HepG2 (cell line): ENCODE measurements at places on chromosomes 7 and 10.

DNA sequence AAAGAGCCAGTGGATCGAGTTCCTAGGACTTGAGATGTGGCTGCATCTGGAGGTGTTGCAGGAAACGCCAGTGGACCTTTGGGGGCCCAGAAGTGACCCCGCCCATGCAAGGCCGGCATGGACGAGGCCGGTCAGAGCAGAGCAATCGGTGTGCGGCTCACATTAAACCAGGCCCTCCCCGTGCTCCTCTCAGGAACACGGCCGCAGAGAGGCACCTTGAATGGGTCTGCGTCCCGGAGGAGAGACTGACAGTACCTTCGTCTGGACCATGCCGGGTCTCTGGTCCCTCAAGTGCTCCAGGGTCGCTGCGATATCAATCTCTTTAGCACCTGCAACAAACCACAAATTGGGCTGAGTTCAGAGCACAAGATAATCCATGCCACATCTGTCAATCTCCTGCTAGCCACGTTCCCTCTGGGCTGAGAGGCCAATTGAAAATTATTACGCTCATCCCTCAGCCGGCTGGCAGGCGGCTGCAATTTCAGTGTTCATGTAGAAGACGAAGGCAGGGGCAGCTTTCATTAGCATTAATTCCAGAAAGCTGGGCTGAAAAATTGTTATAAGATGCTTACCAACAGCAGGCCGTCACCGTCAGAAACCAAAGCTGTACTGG, 212.0 kb downstream of the DNAJB6 start:
- DNase-seq: no peak

DNA sequence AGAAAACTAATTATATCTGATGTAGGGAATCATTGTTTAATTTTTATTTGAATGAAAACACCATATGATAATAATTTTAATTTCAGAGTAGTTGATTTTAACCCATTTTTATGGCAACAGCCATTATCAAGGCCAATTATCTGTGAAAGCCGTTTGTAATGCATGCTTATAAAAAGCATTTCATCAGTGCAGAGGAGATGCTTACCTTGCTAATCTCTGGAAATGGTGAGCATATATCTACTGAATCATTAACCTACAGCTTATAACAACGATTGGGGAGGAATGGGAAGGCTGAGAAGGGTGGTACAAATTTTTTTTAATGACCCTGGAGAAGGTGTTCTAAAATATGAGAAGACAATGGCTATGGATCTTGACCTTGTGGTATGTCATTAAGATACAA, 235.6 kb downstream of the DGKB start:
- DNase-seq: no peak

DNA sequence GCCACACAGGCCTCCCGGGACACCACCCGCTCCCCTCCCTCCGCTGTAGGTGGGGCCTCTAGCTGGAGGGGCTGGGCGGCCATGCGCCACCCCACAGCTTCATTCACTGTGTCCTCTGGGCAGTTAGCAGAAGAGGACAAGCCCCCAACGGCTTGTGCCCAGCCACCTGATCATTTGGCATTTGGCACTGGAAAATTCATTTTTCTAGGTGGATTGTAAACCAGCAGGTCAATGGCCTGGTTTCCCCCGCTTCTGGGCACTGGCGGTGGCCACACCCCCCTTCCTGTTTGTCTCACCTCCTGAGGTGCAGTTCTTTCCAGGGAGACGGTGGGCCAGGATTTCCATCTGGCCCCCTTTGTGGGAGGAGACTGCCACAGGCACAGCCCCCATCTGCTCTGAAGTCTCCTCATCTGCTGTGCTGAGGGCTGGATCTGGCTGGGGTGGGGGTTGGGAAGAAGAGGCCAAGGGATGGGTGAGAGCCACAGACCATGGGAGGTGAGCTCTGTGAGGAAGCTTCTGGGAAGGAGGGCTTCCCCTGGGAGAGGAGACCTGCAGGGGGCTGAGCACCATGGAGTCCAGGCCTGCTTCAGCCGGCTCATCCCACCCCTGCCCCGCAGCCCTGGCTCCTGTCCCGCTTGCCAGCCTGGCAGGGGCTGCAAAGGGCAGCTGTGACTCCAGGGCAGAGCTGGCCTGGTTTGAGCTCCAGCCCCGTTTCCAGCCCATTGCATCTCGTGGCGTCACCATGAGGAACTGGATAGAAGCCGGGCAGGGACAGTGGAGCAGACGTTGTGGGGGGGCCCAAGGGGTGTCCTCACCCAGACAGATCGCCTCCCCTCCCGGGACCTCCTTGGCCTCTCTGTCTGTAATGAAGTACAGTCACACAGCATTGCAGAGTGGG, 40.1 kb upstream of the SLC29A3 start:
- DNase-seq: no peak

GRCh38 chr10:17290226-17290625, 62.2 kb downstream of the VIM start:
- no peak for DNase-seq

DNA sequence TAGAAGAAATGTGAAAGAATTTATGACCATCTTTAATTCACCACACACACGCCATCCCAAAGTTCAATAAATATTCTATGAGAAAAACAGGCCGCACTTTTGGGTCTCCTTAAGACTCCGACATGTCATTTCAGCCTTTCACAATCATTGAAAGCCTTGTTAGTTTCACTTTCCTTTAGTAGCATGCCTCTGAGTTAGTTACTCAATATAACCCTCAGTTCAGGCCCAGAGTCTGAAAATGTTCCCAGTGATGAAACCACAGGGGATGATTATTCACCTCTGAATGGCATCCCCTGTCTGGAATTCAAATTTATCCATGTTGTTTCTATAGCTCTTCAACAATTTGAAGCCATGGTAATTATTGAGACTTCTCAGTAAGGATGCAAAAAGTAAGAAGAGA, 278.1 kb upstream of the NRP1 start:
- no peak for DNase-seq

DNA sequence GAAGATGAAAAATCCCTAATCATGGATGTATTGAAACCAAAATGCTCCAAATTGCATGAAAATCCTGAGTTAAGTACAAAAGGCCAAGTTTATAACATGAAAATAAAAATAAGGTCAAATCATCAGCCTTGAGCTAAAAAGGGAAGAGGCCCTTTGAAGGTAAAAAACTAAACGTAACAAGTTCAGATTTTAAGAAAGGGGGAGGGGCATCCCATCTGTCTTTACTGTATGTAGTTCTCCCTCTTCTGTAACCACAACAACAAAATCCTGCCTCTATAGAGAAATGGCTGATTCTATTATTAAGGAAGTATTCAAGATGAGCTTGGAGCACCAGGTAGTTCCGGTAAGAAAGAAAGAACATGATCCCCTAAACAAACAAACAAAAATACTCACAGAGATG, 64.7 kb downstream of the TPK1 start:
- DNase-seq: no peak

DNA sequence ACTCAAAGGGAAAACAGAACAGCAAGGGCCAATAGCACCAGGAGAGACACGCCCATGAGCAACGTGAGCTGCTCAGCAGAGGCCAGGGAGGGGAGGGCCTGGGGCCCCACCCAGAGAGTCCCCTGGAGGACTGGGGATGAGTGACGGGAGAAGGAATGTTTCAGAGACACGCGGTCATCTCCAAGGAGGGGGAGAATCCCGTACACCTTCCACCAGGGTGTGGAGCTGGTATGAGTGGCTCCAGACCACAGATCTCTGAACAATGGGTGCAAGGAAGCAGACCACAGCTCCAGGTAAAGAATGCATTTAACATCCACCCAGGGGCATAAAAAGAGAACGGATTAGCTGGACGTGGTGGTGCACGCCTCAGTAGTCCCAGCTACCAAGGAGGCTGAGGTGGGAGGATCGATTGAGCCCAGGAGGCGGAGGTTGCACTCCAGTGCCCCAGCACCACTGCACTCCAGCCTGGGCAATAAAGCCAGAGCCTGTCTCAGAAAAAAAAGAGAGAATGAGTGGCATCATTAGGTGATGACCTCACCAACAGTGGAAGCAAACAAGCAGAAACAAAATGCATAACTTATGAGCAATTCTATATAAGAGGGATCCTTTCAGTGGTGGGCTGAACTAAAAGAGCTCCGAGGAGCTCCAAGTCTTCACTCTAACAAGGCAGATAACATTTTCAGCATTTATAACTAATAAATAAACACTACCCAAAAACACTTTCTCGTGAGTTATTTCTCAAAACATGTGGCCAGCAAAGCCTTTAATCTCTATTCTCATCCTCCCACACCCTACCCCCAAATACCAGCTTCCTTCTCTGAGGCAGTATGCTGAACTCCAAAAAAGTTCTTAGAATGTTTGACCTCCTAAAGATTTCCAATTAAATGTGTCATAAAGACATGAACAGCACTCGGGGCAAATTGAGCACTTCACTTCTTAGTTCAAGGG, 12.5 kb downstream of the PSAP start:
- DNase-seq: no peak

GRCh38 chr7:28891192-28891875, 66.8 kb downstream of the TRIL start:
- DNase-seq: peak; percentile 33

GRCh38 chr7:12764458-12764891, 77.0 kb downstream of the ARL4A start:
- DNase-seq: no peak

DNA sequence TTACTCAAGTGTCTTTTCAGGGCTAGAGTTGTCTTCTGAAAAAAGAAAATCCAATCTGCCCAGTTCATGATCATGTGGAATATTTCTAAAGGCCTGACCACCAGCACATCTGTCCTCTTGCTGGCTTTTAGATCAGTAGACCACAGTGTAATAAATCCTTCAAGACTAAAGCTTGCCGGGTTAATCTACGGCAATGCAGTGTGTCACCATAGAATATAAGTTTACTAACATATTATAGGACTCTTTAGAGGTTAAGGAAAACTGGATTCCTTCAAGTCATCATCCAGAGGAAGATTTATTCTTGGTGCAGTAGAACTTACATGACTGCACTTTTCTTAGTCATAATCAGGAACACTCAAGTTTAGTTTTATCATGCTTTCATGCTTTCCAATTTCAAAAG, 349.5 kb downstream of the SEMA3D start:
- DNase-seq: no peak

DNA sequence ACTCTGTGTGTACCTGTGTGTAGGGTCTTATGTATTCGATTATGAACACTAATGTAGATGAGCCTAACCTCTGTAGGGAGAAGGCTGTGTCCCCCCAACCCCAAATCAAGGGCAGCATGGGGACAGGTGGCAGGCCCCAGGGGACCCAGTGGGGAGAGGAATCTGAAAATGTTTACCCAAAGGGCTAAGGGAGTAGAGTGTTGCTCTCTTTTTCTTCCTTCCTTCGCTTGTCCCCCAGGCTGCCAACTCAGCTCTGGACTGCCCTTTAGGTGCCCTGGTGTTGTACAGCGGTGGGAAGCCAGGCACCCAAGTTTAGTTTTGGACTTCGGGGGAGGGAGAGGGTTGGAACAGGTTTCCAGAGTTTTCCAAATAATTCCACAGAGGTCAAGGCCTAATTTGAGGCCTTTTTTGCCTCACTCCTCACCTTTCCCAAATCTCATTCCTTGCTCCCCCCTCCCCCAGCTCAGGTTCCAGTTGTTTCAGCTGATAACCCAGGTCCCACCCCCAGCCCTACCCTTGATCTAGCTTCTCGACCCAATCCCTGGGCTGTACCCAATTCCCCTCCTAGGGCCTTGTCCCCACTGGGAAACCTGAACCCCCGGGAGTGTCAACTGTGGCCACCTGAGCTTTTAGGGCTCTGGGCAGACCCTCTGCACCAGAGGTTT, 9.1 kb upstream of the PAX2 start:
- no peak for DNase-seq

GRCh38 chr10:36096576-36096975, 454.5 kb upstream of the FZD8 start:
- DNase-seq: no peak

DNA sequence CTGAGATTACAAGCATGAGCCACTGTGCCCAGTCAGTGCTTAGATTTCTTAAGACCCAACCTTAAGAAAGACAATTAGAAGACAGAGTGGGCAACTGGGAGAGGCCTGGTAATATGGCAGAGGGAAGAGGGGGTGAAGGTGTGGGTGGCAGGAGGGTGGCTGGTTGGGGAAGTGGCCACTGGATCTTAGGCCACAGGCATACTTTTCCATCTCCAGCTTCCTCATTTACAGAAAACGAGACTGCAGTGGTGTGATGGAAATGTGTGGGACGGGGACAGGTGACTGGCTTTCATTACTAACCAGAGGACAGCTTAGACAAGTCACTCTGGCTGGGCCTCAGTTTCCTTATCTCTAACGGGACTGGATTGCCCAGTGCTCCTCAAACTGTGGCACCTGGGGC, 1.0 kb upstream of the FFAR4 start:
- DNase-seq: no peak

GRCh38 chr7:25886387-25887240, 265.4 kb upstream of the NFE2L3 start:
- DNase-seq: no peak

- no peak for DNase-seq
Observed at GRCh38 chr7:133888061-133888930, 238.8 kb upstream of the LRGUK start.
